ENCODE measurements at places on chromosomes 6 and 20.

DNA sequence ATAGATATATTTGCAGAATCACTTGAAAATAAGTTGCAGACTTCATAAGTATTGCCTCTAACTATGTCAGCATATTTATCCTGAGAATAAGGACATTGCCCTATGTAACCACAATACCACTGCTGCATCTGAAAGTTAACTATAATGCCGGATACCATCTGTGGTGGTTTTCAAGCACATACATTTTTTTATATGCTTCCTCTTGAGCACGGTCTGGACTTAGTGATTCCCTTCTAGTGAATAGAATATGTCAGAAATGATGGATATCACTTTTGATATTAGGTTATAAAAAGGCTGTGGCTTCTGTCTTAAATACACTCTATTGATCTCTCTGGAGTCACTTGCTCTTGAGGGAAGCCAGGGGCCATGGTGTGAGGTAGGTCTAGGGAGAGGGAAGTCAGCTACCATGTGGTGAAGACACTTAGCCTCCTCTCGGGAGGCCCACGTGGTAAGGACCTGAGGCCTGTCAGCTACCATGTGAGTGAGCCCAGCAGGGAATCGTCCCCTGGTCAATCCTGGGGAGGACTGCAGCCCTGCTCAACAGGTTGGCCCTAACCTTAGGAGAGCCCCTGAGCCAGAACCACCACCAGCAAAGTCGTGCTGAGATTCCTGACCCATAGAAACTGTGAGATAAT lies 57.5 kb downstream of the CCDC170 start:
- DNase-seq, result peak; percentile 43

- DNase-seq, result no peak
Observed at GRCh38 chr20:32429343-32429742, 71.2 kb downstream of the ASXL1 start.

DNA sequence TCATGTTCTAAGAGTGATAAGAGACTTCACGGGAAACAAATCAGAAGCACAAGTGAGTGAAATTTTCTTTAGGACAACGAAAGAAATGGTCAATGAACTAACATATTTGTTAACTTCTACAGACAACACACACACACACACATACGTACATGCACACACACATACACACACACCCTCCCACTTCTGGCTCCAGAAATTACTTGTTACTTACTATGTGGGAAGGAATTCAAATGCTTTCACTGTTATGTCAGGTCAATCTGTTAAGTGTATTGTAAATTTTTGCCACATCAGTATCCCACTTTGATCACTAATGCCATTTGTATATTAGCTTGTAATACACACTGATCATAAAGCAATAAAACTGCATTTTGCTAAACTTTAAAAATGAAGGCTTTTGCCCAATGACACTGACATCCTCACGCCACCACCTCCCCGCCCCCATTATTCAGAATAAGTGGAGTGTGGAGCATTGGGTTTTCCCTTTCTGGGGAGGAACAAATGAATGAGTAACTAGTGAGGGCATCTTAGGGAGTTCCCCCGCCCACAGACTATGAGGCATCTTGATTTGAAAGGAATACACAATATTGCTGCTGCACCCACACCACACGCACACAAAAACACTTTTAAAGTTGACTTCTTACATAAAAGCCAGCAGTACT lies 76.2 kb downstream of the ATXN1 start:
- DNase-seq, result peak; percentile 96

DNA sequence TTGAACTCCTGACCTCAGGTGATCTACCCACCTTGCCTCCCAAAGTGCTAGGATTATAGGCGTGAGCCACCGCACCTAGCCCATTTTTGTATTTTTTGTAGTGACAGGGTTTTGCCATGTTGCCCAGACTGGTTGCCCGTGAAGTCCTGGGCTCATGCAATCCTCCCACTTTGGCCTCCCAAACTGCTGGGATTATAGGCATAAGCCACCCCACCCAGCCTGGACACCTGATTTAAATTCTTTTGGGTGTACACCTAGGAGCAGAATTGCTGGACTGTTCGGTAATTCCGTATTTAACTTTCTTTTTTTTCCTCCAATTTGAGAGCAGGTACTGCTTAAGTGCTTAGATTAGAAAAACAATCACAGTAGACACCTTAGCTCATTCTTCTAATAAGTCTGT lies 5.6 kb upstream of the NRM start:
- no peak for DNase-seq

DNA sequence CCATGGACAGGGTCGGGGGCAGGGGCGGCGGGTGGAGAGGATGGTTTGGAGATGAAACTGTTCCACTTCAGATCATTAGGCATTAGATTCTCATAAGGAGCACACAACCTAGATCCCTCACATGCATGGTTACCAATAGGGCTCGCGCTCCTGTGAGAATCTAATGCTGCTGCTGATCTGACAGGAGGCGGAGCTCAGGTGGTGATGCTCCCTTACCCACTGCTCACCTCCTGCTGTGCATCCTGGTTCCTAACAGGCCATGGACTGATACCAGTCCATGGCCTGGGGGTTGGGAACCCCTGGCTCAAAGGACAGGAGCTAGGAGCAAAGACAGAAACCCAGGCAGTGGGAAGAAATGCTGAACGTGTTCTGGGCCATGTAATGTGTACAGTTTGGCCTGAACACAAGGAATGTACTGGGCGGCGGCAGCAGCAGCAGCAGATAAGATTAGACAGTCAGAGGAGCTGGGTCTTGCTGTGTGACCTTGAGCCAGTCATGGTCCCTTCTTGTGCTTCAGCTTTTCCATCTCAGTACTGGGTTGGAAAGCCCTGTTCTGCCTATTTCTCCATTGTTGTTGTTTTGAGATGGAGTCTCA lies 4.7 kb upstream of the SPAG4 start:
- DNase-seq, result no peak

DNA sequence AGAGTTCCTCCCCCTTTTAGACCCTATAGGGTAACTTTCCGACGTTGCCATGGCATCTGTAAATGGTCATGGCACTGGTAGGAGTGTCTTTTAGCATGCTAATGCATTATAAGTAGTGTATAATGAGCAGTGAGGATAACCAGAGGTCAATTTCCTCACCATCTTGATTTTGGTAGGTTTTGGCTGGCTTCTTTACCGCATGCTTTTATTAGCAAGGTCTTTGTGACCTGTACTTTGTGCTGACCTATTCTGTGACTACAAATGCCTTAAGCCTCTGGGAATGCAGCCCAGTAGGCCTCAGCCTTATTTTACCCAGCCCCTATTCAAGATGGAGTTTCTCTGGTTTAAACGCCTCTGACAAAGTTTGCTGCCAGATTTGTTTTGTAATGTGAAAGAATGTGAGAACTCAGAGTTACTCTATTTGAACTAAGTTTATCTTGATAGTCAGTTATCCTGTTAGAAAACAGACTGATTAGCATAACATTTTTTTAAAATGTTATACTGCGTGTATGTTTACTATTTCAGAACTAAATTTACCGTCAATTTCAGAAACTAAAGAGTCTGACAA lies 111.3 kb upstream of the PRSS16 start:
- DNase-seq, result no peak

- peak; percentile 53 for DNase-seq
Observed at GRCh38 chr6:146335336-146335735, 208.3 kb upstream of the RAB32 start.

DNA sequence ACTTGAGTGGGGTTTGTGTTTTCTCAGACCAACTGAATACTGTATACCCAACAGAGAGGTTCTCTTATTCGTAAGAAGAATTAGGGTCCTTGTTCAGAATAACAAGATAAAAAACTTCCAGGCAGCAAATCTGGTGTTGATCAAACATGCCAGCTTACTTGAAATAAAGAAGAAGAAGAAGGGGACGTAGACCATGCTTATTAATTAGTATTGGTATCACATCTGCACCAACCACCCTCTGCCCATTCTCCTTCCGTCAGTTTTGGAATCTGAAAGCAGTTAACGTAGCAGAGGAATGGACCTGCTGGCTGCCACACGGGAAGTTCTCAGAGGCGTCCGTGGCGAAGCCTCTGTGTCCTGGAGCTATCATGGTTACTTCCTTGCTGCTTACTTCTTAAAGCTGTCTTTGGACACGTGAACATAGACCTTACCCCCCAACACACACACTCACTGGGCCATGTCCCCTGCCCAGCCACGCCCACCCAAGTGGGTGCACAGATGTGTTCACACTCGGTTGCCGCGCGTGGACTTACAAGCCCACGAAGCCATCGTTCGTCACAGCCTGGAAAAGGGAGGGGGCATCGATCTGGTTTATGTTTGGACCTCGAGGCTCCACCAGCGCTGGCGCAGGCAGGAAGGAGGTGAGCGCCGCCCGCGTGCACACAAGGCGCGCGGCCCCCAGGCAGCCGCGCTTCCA lies 4.1 kb upstream of the DLL1 start:
- peak; percentile 13 for DNase-seq

DNA sequence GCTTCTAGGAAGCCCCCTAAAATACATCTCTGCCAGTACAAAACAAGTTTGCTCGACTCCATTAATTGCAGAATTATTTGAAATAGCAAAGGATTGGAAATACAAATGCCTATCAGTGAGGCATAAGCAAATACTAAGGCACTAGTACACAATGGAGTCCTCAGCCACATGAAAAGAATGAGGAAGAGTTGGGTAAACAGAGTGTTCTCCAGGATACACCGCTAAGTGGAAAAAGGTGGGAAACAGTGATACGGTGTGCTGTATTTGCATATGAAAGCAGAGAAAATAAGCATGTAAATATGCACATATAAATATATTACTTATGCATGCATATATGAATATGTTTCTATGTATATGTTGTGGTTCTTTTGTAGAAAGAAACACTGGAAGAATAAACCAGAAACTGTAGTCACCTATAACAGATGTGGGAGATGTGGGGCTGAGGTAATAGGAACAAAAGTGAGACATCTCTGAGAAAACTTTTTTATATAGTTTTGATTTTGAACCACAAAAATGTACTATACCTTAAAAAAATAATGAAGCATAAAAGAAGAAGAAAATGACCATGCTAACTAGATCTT lies 143.4 kb upstream of the MYLIP start:
- no peak for DNase-seq

- no peak for DNase-seq
Observed at GRCh38 chr20:4088766-4089165, 73.4 kb upstream of the RNF24 start.

- DNase-seq, result peak; percentile 60
Observed at GRCh38 chr20:58374027-58374850, 14.8 kb upstream of the VAPB start.

GRCh38 chr6:34524499-34524898 lies 31.6 kb downstream of the SPDEF start:
- no peak for DNase-seq
